Activated CD8-positive, alpha-beta T cell treated with anti-CD3 and anti-CD28 coated beads for 36 hours (primary cell): ENCODE measurements at places on chromosomes 3 and 15. TPM values are rescaled to one million over a fixed set of nuclear protein-coding genes. Genes with fewer than 3 reads are reported as not detected.

GRCh38 chr3:66195347-66195783 lies 25.4 kb upstream of the SLC25A26 start:
- H3K4me1 ChIP-seq = no peaks in the 10 kb centered on the region
- H3K4me3 ChIP-seq = peak overlapping the region; percentile 3
- peak; percentile 32 for DNase-seq

GRCh38 chr3:59440285-59441028 lies 390.6 kb upstream of the CFAP20DC start:
- no peak for DNase-seq
- peaks cover 2% of the 10 kb centered on the region for H3K36me3 ChIP-seq
- H3K4me3 ChIP-seq = no peak overlapping the region
- peaks cover 38% of the 10 kb centered on the region for H3K4me1 ChIP-seq

- no peaks in the 10 kb centered on the region for H3K36me3 ChIP-seq
- no peak overlapping the region for H3K4me3 ChIP-seq
- H3K27me3 ChIP-seq = peaks cover 11% of the 10 kb centered on the region
Measured at GRCh38 chr3:157491136-157491535, 12.1 kb downstream of the VEPH1 start.

- H3K27me3 ChIP-seq = peaks cover 3% of the 10 kb centered on the region
- H3K4me1 ChIP-seq = no peaks in the 10 kb centered on the region
- H3K36me3 ChIP-seq = no peaks in the 10 kb centered on the region
- DNase-seq = no peak
- H3K4me3 ChIP-seq = no peak overlapping the region
Measured at GRCh38 chr15:80608688-80609087, 86.4 kb upstream of the ABHD17C start.

- no peaks in the 10 kb centered on the region for H3K36me3 ChIP-seq
- peaks cover 3% of the 10 kb centered on the region for H3K4me1 ChIP-seq
- peaks cover 5% of the 10 kb centered on the region for H3K27me3 ChIP-seq
- no peak overlapping the region for H3K27ac ChIP-seq
- DNase-seq = no peak
- H3K4me3 ChIP-seq = no peak overlapping the region
Measured at GRCh38 chr15:93249623-93250022, 160.6 kb upstream of the RGMA start.

DNA sequence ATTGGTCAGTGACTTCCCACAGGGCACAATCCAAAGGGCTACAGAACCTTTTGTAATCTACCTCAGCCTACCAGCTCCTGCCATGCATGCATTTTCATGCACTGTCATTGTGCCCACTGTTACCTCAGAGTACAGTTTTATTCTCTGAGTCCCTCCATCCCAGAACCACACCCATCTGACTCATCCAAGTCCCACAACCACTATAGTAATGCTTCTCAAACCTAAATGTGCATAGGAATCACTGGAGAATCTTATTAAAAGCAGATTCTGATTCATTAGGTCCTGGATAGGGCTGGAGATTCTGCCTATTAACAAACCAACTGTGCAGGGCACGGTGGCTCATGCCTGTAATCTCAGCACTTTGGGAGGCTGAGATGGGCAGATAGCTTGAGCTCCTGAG lies 3.7 kb upstream of the B3GALNT1 start:
- peaks cover 35% of the 10 kb centered on the region for H3K27me3 ChIP-seq
- DNase-seq = no peak
- H3K27ac ChIP-seq = no peak overlapping the region
- no peaks in the 10 kb centered on the region for H3K36me3 ChIP-seq

- H3K36me3 ChIP-seq = no peaks in the 10 kb centered on the region
- no peaks in the 10 kb centered on the region for H3K4me1 ChIP-seq
- DNase-seq = peak; percentile 3
- H3K4me3 ChIP-seq = no peak overlapping the region
Measured at GRCh38 chr3:2921903-2922302, 188.3 kb downstream of the IL5RA start.

DNA sequence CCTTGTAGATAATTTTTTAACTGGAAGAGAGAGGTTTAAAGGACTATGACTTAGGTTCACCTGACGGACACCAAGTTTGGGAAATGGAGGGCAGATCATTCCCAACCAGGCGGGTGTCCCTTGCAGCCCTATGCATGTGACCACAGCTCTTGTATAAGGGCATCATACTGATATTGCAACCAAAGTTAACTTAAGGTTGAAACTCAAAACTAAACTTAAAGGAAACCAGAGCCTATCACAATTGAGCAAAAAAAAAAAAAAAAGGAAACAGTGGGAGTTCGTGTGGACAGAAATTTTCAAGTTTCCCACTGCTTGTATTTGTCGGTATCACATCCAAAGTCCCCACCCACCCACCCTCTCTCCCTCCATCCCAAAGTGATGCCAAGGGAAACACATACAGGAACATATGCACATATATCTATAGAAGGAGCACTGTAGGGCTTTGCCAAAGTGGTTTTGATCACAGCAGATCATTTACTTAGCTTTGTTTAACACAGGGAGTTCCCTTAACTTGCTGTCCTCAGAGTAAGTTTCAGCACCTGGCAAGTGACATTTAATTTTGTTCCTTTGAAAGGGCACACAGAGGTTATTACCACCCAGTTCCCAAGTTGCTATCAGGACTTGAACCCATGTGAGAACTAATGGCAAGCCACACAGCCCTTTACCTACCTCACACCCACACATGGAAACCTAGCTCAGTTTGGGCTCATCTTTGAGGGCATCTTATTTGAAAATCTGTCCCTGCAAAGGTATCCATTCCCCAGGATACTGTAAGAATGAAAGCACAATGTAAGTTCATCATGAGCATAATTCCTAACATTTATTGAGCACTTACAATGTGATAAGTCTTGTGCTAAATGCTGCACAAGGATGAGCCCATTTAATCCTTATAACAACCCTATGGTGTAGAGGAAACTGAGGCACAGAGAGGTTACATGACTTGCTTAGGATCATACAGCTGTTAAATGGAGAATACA lies 204.5 kb upstream of the CMC1 start:
- no peak overlapping the region for H3K4me3 ChIP-seq
- H3K4me1 ChIP-seq = peaks cover 26% of the 10 kb centered on the region
- DNase-seq = no peak
- H3K27ac ChIP-seq = no peak overlapping the region

The AHSG gene
- not detected for total RNA-seq

The GASK1A gene
- total RNA-seq = 0.11 TPM

The HIGD2B gene
- total RNA-seq = 0.27 TPM

The USP13 gene
- total RNA-seq = 9.6 TPM

The RBP2 gene
- total RNA-seq = not detected
